ENCODE measurements at places on chromosomes 16 and 17. TPM values are rescaled to one million over a fixed set of nuclear protein-coding genes. Genes with fewer than 3 reads are reported as not detected.

The NLRC3 gene
- 1.7 TPM for total RNA-seq

The MPP2 gene
- 20.9 TPM for total RNA-seq

The QRICH2 gene
- 2.2 TPM for total RNA-seq

The MYOCD gene
- 219 TPM for total RNA-seq

The MRPL12 gene
- 27.5 TPM for total RNA-seq

The PRSS8 gene
- not detected for total RNA-seq
